ENCODE measurements at places on chromosomes 3 and 15.

DNA sequence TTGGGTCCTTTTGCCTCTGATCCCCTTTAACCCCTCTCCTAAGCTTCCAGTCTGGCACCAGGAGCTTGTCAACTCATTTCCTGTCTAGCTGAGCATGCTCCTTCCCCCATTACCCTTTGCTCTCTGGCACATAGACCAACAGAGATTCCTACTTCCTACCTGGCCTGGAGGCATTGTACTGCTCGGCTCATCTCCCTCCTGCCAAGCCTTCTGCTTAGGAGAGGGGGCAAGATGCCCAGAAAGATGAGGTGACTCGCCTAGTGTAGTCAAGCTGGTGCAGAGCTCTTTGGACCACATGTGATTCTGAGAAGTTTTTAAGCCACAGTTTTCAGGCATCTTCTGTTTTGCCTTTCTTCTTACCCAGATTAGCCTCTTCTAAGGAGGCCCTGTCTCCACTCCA lies 95.4 kb downstream of the ZNF621 start:
- DNase-seq: no peak

DNA sequence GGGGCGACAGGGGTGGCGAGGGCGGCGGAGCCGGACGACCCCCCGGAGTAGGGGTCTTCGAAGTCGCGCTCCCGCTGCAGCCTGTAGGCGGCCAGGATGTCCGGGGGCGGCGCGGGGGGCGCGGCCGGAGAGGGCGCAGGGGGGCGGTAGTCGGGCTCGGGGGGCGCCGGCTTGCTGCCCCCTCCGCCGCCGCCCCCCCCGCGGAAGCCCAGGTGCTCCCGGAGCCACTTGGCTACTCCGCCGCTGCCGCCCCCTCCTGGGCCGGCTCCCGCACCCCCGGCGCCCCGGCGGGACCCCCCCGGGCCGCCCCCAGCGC lies 230 bp downstream of the SHF start:
- no peak for DNase-seq

- DNase-seq: no peak
Measured at GRCh38 chr15:27210176-27210575, 239.2 kb downstream of the GABRG3 start.

DNA sequence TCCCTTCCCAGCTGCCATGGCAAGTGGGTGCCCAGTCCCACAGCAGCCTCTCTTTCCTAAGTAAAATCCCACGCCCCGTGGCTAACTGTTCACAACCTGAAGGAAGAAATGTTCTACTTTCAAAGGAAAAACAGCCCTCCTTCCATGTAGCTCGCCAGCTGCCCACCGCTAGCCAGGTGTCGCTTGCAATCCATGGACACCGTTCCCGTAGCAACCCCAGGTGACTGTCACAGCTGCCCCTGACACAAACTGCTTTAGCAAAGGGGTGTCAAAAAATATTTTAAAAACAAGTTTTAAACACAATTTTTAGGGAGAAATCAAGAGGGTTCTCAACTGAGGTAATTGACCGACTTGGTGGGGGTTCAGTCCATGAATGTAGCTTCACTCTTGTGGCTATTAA lies 21.0 kb upstream of the CGNL1 start:
- DNase-seq: no peak

DNA sequence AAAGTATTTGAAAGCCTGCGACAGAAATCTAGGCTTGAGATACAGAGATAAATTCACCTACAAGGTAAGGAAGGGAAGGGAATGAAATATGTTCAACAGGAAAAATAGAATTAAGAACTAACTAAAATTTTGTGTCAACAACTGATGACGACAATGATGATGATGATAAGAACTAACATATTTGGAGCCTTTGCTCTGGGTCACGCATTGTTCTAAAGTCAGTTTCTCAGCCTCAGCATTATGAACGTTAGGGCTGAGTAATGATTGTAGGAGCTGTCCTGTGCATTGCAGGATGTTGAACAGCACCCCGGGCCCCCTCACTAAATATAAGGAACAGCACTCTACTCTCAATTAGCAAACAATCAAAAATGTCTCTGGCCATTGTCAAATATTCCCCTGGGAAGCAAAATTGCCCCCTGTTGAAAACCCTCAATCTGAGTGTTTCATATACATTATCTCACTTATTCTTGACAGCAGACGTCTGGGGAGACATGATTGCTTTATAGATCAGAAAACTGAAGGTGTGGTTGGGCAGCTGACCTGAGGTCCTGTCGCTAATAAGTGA lies 88.5 kb downstream of the ERC2 start:
- no peak for DNase-seq

GRCh38 chr15:85993116-85993515 lies 86.6 kb upstream of the AGBL1 start:
- DNase-seq: no peak

DNA sequence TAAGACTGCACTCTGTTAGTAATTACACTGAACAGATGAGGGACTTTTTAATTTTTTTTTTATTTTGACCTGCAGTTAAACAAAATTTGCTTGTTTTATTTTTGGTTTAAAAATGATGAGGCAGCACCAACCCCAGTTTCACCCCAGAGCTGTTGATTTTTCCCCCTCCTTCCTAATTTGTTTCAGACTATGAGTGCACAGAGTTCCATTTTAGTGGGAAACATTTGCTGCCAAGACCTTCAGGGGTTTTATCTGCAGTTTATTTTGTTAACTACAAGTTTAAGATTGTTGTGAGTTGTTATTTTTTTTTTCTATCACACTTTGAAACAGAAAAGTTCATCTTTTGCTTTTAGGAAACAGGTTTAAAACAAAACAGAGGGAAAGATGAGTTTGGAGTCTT lies 455.9 kb upstream of the NR2F2 start:
- no peak for DNase-seq

DNA sequence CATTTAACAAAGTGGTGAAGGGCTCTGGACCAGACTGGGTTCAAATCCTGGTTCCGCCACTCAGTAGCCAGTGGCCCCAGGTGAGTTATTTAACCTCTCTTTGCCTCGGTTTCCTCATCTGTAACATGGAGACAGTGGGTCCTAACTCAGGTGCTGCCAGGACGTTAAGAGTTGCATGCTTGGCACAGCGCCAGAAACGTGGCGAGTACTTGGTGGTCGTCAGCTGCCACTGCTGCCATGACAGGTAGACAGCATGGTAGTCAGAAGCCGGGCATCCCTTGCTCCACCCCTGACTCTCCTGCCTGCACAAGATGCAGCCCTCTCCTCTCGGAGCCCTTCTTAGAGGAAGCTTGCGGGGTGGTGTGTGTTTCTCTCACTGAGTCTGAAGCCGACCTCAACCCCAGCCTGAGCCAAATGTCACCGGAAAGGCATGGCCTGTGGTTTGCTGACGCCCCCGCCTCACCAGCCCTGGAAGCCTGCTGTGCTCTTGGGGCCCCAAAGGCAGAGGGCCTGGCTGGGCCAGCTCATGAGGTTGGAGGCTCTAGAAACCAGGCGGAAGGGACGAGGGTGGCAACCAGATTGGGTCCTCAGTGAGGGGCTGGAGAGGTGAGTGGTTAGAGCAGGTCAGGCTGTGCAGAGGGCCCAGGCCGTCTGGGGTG lies 160.8 kb upstream of the TLE3 start:
- DNase-seq: peak; percentile 56

DNA sequence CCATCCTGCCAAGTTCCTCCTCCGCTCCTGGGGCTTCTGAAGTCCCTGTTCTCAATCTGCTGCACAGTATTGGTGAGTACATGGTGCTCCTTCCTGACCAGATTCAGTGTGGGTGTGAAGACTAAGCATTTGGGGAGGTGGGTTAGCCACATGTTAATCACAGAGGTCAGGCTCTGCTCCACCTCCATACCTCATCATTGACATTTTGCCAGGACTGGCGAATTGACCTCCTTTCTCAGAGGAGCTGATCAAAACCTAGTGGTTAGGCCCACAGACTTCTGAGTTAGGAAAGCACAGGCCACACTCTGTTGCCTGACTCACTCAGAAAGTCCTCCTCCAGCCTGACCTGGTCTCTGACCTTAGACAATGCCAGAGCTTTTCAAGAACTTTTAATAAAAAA lies 8.4 kb upstream of the RPS17 start:
- DNase-seq: no peak

DNA sequence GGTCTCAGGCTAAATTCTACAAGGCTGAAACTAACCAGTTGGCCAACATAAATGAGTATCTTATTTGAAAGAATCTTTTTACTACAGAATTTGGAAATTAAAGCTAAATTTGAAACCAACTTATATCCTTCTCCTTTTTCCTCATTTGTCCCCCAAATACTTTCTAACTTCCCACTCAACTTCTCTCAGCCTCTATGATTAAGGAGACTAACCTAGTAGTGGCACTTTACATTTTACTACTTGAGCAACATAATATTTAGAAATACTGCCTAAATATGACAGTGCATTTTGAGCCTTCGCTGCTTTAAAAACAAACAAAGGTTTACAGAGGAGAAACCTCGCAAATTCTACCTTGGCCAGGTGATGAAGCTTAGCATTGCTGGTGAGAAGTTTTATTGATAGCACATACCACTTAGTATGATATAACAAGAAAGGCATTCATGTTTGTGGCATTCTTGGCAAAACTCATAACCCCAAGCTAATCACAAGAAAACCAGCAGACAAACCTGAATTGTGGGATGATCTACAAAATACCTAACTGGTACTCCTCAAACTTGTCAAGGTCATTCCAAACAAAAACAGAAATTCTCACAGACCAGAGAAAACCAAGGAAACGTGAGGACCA lies 432.1 kb upstream of the CFAP20DC start:
- DNase-seq: no peak

DNA sequence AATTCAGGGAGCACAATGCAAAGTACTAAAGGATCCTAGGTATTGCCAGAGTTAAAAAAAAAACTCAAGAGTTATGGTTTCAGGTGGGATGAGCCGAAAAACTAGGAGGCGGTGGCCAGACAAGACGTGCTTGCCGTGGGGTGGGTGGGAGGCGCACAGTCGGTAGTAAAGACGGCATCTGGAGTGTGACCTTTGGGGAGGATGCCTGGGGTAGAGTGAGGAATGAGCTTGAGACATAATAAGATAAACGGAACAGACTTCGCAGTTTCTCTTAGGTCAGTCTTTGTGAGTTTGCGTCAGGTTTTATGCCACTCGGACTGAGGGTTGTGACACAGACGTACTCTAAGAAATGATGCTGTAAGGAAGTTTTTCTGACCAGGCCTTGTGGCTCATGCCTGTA lies 139.6 kb downstream of the LRRK1 start:
- no peak for DNase-seq

GRCh38 chr3:113468539-113468938 lies 27.2 kb upstream of the CFAP44 start:
- no peak for DNase-seq

GRCh38 chr3:45942051-45942825 lies 1.0 kb upstream of the CXCR6 start:
- no peak for DNase-seq

DNA sequence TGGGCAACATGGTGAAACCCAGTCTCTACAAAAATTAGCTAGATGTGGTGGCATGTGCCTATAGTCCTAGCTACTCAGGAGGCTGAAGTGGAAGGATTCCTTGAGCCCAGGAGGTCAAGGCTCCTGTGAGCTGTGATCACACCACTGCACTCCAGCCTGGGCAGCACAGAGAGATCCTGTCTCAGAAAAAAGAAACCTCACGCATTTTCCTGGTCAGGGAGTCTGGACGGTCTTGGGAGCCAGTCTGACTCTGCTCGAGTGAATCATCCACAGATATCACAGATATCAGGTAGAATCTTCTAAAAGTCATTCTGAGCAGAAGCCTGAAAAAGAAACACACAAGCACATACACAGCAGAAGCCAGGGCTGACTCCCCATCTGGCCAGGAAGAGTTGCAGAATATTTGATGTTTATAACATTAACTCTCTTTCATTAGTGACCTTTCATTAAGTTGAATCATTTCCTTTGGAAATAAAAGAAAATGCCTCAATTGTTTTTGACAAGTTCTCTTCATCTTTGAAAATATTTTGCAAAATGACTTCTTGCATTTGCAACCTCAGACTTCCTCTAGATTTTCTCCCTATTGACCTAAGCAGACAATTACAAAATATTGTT lies 56.5 kb upstream of the ABHD17C start:
- no peak for DNase-seq

GRCh38 chr3:133963657-133964396 lies 65.9 kb downstream of the SLCO2A1 start:
- DNase-seq: no peak

DNA sequence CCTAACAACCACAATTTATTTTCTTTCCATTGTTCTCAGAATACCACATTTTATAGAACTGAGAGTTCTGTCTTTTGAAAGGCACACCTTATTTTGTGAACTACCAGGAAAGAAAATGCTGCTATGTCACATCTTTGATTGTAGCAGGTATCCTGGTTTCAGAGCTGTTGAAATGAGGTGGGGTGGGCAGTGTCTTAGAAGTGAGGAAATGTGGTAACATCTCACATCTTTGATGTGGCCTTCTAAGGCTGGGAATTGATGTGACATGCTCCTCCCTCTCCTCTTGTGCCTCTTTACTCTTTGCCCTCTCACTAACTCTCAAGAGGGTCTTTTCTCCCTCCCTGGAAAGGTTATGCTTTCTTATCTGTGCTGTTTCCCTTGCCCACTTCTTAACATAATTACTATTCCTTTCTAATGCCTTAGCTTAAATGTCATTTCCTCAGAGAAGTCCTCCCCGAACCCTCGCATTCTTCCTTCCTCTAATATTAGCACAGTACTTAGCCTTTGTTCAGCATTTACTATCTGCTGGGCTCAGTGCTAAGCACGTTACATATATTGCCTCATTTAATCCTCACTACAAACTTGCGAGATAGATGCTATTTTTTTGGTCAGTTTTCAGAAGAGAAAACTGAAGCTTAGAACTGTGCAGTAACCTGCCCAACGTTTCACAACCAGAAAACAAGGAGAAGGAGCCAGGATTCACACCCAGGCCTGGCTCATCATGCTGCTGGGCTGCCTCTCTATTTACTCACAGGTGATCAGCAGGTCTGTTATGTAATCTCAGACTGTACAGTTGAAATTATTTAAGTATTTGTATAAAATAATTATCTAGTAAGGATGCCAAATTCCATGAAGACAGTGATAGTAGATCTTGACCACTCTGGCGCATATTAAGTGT lies 24.0 kb upstream of the SPTSSB start:
- DNase-seq: peak; percentile 29

GRCh38 chr15:77376770-77377169 lies 43.1 kb downstream of the PEAK1 start:
- no peak for DNase-seq

DNA sequence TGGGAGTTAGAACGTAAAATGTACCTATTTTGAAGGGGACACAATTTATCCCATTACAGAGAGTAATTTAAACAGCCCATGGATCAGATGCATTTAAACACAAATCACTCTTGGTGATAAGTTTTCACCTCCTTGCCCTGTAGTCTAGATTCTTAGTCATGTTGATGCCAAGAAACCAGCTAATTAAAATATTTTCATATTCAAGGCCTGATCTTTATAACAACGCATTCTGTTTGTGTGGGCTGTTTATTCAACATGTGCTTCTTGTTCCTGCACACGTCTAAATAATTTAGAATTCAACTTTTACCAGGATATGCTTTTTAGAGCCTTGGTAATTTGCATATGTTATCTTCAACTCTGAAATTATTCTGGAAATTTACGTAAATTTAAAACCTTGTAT lies 25.8 kb downstream of the SNX1 start:
- no peak for DNase-seq

GRCh38 chr3:38836561-38836960 lies 20.5 kb upstream of the SCN10A start:
- DNase-seq: no peak

- no peak for DNase-seq
Measured at GRCh38 chr3:196641333-196642054, 2.0 kb downstream of the NRROS start.
